ENCODE measurements at places on chromosomes 2 and 18.

- no peak for DNase-seq
Observed at GRCh38 chr18:63907664-63908063, at the start of gene SERPINB10. Gene SERPINB10, plus strand, starts transcription at chr18:63907958. Its CDS starts 7,553 bp downstream, at chr18:63915511.

GRCh38 chr18:74197705-74198341 lies 49.5 kb downstream of the TIMM21 start:
- no peak for DNase-seq

GRCh38 chr2:25688236-25688635 lies 14.9 kb upstream of the DTNB start:
- DNase-seq, result no peak

- no peak for DNase-seq
Observed at GRCh38 chr2:138565230-138565598, 63.6 kb downstream of the SPOPL start.

- no peak for DNase-seq
Observed at GRCh38 chr18:23232331-23232730, 97.0 kb downstream of the CABLES1 start.

- DNase-seq, result no peak
Observed at GRCh38 chr2:50691513-50691912, 340.4 kb downstream of the NRXN1 start.

DNA sequence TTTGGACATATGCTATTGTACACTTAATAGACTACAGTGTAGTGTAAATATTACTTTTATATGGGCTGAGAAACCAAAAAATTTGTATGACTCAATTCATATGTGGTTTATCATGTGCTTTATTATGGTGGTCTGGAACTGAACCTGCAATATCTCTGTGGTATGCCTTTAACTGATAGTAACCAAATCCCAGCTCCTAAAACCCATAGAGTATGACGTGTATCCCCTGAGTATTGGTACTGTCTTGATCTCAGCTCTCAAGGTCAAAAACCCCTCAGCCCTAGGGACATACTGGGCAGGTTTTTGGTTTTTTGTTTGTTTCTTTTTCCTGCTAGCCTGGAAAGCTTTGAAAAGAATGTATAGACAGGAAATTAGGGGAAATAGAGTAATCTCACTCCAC lies 42.2 kb upstream of the ARHGAP15 start:
- DNase-seq, result no peak

DNA sequence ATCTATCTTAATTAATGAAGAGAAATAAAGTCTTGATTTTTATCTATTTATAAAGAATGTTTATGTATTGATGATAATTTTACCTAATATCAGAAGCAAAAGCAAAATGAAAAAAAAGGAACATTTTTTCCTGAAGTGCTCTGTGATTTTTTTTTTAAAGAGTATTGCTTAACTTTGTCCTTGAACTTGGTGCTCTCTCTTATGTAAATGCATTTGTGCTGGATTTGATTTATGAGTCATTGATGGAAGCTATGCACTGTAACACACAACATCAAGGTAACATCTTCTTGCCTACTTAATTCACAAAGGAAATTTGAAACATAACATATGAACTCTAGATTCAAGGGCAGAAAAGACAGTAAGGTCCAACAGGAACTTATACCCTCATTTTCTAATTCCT lies 312.9 kb upstream of the CDH19 start:
- DNase-seq, result no peak

DNA sequence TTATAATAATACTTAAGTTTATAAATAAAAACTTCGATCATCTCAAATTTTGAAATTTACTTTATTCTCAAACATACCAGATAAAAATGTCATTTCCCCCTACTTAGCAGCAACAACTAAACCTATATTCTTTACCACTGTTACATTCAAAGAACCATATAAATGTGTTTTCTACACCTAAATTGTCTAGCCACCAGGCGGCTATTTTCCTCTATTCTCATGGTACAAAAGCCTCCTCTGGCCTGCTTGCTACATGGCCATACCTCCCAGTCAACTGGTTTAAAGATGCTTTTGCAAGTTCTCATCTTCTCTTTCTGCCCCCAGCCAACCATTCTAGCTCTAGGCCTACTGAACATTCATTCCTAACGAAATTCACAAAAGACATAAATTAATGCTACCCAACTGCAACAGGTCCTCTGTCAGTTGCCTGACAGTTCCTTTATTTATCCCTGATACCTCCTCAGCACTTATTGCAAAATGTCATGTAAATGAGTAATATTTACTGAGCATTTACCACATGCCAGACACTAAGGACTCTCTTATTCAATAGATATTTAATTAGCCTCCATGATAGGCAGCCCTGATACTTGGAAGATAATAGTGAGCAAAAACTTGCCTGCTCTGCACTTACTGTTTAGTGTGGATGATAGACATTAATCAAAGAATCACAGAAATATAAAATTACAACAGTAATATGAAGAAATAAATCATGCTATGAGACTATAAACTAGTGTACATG lies 5.0 kb downstream of the C1D start:
- DNase-seq, result no peak

- no peak for DNase-seq
Observed at GRCh38 chr2:67806816-67807215, 256.0 kb downstream of the C1D start.

DNA sequence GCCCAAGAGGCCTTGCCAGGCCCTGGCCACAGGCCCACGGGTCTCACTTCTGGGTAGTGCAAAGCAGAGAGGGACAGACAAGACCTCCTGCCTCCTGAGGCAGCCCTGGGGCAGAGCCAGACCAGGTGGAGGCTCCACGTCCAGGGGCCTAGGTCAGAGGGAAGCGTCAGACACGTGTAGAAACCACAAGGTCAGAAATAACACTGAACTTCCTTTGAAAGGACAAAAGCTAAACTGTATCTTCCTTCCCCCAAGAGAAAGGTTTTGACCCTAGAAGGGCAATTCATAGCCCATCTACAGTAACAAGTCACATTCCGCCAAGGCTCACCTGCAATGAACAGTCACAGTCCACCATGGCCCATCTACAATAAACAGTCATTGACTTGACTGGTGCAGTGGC lies 17.9 kb downstream of the SDC1 start:
- DNase-seq, result no peak

DNA sequence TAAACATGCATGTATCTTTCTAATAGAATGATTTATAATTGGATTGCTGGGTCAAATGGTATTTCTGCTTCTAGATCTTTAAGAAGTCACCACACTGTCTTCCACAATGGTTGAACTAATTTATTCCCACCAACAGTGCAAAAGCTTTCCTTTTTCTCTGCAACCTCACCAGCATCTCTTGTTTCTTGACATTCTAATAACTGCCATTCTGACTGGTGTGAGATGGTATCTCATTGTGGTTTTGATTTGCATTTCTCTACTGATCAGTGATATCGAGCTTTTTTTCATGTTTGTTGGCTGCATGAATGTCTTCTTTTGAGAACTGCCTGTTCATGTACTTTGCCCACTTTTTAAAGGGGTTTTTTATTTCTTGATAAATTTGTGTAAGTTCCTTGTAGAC lies 182.5 kb downstream of the ANKRD44 start:
- DNase-seq, result no peak

DNA sequence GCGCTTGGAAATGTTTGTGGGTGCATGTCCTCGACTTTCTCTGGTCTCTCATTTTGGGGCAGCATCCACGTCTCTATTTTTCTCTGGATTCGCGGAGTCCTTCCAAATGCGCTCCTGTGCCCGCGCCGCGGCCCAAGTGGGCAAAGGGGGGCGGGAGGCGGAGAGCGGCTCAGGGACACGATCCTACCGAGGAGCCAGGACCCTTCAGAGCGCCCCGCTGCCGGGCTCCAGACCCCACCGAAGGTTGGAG lies 990 bp downstream of the EPAS1 start:
- DNase-seq, result no peak

DNA sequence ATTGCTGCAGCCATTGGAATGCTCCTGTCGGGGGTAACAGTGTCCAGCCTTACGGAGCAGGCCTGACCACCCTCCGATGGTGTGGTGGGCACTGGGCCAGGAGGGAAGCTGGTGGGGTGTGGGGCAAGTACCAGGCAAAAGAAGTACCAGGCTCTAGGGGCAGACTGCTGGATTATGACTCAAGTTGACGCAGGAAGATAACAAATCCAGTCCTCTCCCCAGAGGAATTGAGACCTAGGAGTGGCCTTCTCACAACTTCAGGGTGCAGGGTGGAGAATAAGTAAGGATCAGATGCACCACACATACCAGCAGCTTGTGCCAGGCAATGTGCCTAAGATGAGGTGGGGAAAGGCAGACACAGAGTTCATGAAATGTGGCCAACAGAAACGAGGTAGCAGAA lies 37.9 kb downstream of the SEMA4F start:
- no peak for DNase-seq

- no peak for DNase-seq
Observed at GRCh38 chr2:217294818-217295217, 435.0 kb upstream of the TNP1 start.

DNA sequence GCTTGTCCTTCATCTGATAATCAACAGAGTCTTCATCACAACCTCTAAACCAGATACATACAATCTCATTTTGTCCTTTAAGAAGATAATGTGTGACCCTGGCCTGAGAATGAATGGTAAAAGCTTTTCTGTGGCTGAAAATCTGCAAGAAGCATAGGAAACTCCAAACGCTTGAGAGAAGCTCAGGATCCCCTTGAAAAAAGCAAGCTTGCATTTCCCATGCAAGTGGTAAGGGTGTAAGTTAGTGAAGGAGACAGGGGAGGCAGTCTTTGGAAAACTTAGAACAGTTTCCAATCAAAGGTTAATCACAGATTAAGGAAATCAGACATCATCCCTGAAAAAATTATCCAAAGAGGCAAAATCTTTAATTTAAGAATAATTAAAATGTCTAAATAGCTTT lies 413.6 kb upstream of the SALL3 start:
- no peak for DNase-seq

GRCh38 chr18:49886891-49887764 lies 73.8 kb upstream of the ACAA2 start:
- no peak for DNase-seq

DNA sequence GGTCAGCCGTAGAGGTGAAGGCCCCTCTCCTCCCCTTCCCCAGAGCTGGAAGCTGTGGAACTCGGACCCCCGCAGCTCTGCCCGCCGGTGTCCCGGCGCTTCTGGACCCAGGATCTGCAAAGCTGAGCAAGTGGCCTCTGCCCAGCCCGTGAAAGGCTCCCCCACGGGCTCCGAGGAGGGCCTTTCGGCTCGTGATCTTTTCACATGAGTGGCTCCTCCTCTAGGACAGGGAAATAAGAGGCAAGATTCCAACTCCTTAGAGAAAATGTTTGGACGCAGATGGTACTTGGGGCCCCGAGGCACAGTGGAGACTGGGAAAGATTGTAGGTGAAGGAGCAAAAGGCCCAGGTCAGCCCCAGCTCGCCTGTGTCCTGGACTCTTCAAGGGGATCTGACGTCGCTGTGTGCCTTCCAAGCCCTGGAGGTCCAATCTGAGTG lies 48.2 kb upstream of the SP3 start:
- DNase-seq, result no peak

All from NCI-H1092 treated with DMSO at 0.1 percent for 48 hours (cell line).